ENCODE measurements at places on chromosomes 16 and 17. TPM values are rescaled to one million over a fixed set of nuclear protein-coding genes. Genes with fewer than 3 reads are reported as not detected.

Gene HSD11B2
- 0.77 TPM for total RNA-seq

GRCh38 chr16:8753416-8754054, 43.9 kb downstream of the TMEM186 start:
- no peaks in the 10 kb centered on the region for H3K4me1 ChIP-seq
- no peak overlapping the region for H3K27ac ChIP-seq
- H3K27me3 ChIP-seq: no peaks in the 10 kb centered on the region

Gene GRIN2A
- 12.3 TPM for total RNA-seq

DNA sequence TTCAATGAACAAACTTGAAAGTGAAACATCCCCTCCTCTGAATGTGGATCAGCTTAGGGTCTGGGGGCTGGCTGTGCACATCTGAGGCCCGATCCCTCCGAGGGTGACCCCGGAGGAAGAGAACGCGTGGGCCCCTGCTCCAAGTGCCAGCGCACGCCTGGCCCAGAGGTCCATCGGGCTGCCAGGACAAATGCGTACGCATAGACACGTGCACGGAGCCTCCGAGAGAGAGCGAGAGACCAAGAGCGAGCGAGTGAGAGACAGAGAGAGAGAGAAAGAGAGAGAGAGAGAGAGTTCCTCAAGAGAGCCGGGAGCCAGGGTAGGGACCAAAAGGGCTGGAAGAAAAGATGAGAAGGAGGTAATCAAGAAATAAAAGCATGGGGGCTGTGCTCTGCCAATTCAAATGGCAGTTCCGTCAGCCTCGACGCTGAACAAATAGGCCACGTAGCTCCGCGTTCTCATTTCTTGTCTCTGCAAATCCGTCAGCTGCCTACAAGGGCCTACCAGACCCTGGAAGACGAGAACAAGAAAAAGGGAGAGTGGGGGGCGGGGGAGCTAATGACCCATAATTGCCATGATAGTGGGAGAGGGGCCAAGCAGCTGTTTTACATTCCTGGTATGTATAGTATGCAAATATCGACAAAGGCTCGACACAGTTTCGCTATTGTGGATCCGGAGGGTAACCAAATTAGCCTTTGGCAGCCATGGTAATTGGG, 435.3 kb upstream of the ZFHX3 start:
- H3K36me3 ChIP-seq: no peaks in the 10 kb centered on the region
- H3K4me3 ChIP-seq: no peak overlapping the region
- DNase-seq: no peak
- H3K27ac ChIP-seq: no peak overlapping the region
- H3K27me3 ChIP-seq: peaks cover 2% of the 10 kb centered on the region
- H3K4me1 ChIP-seq: no peaks in the 10 kb centered on the region

DNA sequence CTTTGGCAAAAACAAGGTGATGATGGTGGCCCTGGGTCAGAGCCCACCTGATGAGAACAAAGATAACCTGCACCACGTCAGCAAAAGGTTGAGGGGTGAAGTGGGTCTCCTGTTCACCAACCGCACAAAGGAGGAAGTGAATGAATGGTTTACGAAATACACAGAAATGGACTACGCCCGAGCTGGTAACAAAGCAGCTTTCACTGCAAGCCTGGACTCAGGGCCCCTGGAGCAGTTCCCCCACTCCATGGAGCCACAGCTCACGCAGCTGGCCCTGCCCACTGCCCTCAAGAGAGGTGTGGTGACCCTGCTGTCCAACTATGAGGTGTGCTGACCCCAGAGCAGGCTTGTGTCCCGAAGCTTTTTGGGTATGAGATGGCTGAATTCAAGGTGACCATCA, 29.7 kb upstream of the DLX4 start:
- no peak for DNase-seq
- H3K27me3 ChIP-seq: no peaks in the 10 kb centered on the region
- H3K36me3 ChIP-seq: no peaks in the 10 kb centered on the region
- no peaks in the 10 kb centered on the region for H3K4me1 ChIP-seq

DNA sequence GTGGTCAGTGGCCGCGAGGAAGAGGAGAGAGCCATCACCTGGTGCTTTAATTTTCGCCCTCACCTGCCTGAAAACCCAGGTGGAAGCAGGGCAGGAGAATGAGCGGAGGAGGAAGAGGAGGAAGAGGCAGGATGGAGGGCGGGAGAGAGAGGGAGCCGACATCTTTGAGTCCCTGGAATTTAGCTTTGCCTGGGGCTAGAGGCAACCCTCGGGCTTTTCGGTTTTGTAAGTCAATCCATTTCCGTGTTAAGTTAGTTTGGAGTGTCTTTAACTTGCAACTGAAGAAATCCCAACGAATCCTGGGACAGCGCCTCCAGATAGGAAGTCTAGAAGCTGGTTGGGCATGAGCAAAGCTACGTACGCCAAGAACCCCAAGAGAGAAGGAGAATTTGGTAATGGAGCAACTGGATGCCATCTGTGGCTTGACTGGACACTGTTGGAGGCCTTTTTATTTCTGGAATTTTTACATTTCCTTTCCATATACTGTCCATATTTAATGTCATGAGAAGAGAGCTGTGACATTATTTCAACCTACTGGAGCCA, 36.9 kb upstream of the ATP2A3 start:
- no peaks in the 10 kb centered on the region for H3K36me3 ChIP-seq
- no peak overlapping the region for H3K4me3 ChIP-seq
- DNase-seq: no peak
- no peaks in the 10 kb centered on the region for H3K4me1 ChIP-seq

DNA sequence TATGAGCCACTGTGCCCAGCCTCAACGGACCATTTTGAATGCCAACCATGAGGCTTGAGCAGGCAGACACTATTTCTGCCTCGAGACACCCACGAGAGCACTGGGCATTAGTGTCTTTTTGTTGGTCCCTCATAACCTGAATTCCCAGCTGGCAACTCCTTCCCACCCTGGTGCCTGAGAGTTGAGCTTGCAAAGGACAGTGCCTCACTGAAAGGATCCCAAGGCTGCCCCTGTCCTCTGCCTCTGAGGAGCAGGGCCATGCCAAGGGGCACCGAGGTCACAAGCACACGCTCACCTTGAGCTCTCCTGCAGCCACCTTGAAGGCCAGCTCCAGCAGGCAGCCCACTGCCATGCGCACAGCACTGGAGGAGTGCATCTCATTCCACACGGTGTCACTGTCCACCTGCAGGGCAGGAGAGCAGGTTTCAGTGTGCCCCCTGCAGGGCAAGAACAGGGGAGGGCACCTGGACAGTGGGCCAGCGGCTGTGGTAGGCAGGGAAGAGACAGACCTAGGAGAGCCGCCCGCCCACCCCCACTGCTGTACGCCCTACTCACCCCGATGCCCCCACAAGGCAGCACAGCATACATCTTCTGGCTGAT, 12.8 kb downstream of the G6PC3 start:
- no peak for DNase-seq
- H3K27me3 ChIP-seq: no peaks in the 10 kb centered on the region
- H3K4me1 ChIP-seq: peaks cover 4% of the 10 kb centered on the region
- no peak overlapping the region for H3K4me3 ChIP-seq

- H3K36me3 ChIP-seq: no peaks in the 10 kb centered on the region
- H3K27ac ChIP-seq: no peak overlapping the region
- no peak for DNase-seq
- no peaks in the 10 kb centered on the region for H3K27me3 ChIP-seq
- no peaks in the 10 kb centered on the region for H3K4me1 ChIP-seq
- no peak overlapping the region for H3K4me3 ChIP-seq
Measured at GRCh38 chr17:3923466-3924190, 7.4 kb upstream of the P2RX1 start.

DNA sequence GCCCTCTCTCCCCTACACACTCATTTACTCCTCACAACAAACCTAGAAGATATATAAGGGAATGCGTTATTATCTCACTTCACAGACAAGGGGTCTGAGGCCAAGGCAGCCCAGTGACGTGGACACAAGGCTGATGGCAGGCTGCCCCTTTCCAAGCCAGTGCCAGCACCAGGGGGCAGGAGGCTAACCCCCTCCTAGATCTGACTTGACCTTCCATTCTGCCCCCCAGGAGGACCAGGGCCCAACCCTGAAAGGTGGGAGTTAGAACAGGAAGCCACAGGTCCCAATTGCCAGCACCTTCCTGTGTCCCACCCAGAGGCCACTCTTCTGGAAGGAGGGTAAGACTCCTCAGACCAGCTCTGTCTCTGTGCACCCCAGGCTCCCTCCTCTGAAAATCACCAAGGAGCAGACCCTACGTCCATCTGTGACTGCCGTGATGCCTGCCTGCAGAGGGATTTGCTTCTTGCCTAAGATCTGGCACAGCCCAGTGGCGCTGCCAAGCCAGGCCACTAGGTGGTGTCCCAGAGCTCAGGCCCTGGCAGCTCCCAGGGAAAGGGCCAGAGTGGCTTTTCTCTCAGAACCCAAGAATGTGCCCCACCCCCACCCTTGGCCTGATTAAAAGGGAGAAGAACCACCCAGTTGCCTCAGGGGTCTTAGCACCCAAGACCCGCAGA, 42.4 kb upstream of the MRPS23 start:
- H3K27ac ChIP-seq: peak overlapping the region; percentile 94
- no peaks in the 10 kb centered on the region for H3K36me3 ChIP-seq
- H3K4me3 ChIP-seq: no peak overlapping the region

DNA sequence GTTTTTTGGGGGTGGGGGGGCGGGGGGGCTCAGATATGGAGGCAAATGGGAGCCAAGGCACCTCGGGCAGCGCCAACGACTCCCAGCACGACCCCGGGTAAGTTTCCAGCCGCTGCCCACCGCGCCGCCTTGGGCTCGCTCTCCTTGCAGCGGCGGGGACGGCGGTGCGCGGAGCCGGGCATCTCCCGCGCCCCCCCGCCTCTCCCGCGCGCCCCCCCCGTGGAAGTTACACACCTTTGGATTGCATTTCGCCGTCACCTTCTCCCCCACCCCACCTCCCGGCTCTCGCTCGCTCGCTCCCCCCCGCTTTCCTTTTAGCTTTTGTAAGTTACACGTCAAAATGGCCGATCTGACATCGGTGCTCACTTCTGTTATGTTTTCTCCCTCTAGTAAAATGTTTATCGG, 387 bp downstream of the MSI2 start:
- H3K36me3 ChIP-seq: peaks cover 5% of the 10 kb centered on the region
- peak overlapping the region; percentile 8 for H3K27ac ChIP-seq
- H3K4me3 ChIP-seq: peak overlapping the region; percentile 57
- H3K27me3 ChIP-seq: peaks cover 4% of the 10 kb centered on the region
- H3K4me1 ChIP-seq: peaks cover 11% of the 10 kb centered on the region

DNA sequence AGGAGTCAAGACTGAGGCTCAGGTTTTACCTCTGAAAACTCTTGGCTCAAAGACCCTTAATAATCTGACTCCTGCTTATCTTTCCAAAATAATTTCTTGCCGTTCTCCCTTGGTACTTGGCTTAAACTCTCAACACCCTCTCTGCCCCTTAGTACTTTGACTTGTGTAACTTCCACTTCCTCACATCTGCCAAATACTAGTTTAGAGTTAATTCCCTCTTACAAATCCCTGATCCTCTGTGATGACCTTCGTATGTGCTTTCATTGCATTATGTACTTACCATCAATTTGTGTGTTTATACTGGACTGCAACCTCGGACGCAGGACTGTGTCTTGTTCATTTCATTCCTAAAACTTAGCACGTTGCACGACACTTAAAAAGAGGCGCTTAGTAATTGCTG, 35.2 kb downstream of the ZNF207 start:
- H3K36me3 ChIP-seq: peaks cover 17% of the 10 kb centered on the region
- H3K27me3 ChIP-seq: no peaks in the 10 kb centered on the region
- no peak overlapping the region for H3K4me3 ChIP-seq
- H3K27ac ChIP-seq: no peak overlapping the region
- H3K4me1 ChIP-seq: no peaks in the 10 kb centered on the region

Gene CACNG3
- total RNA-seq: not detected

GRCh38 chr16:71492786-71493185, 3.7 kb upstream of the ZNF19 start:
- no peak overlapping the region for H3K4me3 ChIP-seq
- no peaks in the 10 kb centered on the region for H3K36me3 ChIP-seq
- no peaks in the 10 kb centered on the region for H3K4me1 ChIP-seq
- H3K27me3 ChIP-seq: no peaks in the 10 kb centered on the region

DNA sequence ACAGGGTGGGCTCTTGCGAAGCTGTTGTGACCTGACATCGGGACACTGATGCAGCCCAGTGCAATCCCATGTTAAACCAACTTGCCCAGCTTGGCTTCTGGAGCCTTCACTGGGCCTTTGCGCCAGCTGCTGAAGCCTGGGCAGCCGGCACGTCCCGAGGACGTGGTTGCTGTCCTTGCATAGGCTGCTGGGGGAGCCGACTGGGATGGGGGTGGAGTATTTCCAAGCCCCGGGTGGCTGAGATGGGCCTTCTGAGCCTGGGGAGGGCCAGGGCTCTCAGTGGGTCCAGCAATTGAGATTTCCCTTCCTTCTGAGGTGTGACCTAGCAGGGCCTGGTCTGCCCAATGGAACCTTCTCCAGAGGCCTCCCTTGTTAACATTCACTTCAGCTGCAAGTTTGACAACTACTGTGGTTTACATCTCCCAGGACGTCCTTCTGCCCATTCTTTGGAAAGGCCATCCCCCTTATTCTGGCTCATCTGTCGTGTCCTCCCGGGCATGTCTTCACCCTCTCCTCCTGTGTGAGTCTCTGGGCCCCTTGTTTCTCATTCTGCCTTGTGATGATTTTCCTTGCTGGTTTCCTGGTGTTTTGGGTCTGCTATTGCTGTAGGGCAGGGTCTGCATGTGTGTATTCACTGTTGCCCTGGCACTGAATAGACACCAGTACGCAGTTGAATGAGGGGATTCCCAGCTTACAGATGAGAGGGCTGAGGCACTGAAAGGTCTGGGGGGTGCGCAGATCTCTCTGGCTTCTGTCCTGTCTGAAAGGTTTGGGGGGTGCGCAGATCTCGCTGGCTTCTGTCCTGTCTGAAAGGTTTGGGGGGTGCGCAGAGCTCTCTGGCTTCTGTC, 34.4 kb downstream of the HAPSTR1 start:
- H3K27ac ChIP-seq: peak overlapping the region; percentile 0
- H3K27me3 ChIP-seq: no peaks in the 10 kb centered on the region
- peaks cover 60% of the 10 kb centered on the region for H3K4me1 ChIP-seq
- H3K36me3 ChIP-seq: peaks cover 3% of the 10 kb centered on the region
